ENCODE measurements at places on chromosomes 2 and 18.

GRCh38 chr2:190996338-190996946 is 17.5 kb downstream of the STAT1 start:
- no peak for DNase-seq

GRCh38 chr2:27754138-27754588 is 17.4 kb upstream of the MRPL33 start:
- DNase-seq: peak; percentile 61

- DNase-seq: no peak
Observed at GRCh38 chr2:12270876-12271588, 445.7 kb upstream of the TRIB2 start.

GRCh38 chr2:151350579-151351195 is 6.7 kb upstream of the TNFAIP6 start:
- DNase-seq: no peak

- DNase-seq: no peak
Observed at GRCh38 chr2:39949131-39949530, 170.1 kb upstream of the THUMPD2 start.

All from DMS 273 treated with DMSO at 0.1 percent for 48 hours (cell line).